Immature natural killer cell (primary cell): ENCODE measurements at places on chromosomes 7 and 10. TPM values are rescaled to one million over a fixed set of nuclear protein-coding genes. Genes with fewer than 3 reads are reported as not detected.

GRCh38 chr7:34575006-34575405, 83.0 kb upstream of the NPSR1 start:
- H3K27ac ChIP-seq: no peak overlapping the region
- no peak overlapping the region for H3K4me3 ChIP-seq
- peaks cover 2% of the 10 kb centered on the region for H3K27me3 ChIP-seq
- no peak for DNase-seq
- H3K4me1 ChIP-seq: no peaks in the 10 kb centered on the region
- no peaks in the 10 kb centered on the region for H3K36me3 ChIP-seq

CARD11 gene
- 76.5 TPM for polyA plus RNA-seq

- no peaks in the 10 kb centered on the region for H3K4me1 ChIP-seq
- H3K4me3 ChIP-seq: no peak overlapping the region
- H3K27ac ChIP-seq: no peak overlapping the region
- DNase-seq: no peak
- no peaks in the 10 kb centered on the region for H3K27me3 ChIP-seq
These were observed 11.2 kb upstream of the THSD7A start for GRCh38 chr7:11843113-11843765.

LRIT1 gene
- polyA plus RNA-seq: not detected

UCN3 gene
- polyA plus RNA-seq: not detected

ARMC3 gene
- polyA plus RNA-seq: not detected

DNA sequence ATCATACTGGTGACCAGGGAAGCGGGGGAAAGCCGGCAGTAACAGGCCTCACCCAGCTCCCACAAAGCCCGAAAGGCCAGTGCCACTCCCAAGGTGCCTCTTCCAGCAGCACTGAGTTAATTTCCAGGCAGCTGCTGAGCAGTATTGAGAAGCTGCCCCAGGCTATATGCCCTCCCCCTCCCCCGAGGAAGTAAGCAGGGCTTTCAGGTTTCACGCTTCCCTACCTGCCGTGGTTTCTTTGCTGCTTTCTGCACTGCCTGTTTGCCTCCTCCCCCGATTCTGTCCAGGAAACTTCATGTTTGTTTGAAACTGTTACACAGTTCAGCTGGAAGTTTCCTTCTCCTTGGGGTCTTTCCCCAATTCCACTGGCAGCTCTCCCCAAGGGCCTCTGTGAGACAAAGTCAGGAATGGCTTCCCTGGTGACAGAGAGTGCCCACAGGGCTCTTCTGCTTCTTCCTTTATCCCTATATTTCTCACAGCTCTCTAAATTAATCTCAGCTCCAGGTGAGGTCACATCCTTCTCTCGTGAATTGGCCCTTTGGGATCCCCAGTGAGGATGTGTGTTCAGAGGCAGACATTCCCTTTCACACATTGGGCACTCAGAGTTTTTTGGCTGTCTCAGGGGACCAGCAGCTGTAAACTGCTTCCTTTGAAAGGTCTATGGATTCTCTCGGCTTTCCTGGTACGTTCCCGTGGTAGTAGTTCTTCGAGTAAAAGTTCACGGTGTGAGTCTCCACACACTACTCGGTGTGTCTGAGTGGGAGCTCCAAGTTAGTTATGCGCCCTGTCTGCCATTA, 19.4 kb downstream of the C1GALT1 start:
- peak overlapping the region; percentile 87 for H3K27ac ChIP-seq
- peaks cover 1% of the 10 kb centered on the region for H3K36me3 ChIP-seq
- H3K4me1 ChIP-seq: peaks cover 79% of the 10 kb centered on the region
- H3K4me3 ChIP-seq: peak overlapping the region; percentile 73
- H3K27me3 ChIP-seq: no peaks in the 10 kb centered on the region
- no peak for DNase-seq

DNA sequence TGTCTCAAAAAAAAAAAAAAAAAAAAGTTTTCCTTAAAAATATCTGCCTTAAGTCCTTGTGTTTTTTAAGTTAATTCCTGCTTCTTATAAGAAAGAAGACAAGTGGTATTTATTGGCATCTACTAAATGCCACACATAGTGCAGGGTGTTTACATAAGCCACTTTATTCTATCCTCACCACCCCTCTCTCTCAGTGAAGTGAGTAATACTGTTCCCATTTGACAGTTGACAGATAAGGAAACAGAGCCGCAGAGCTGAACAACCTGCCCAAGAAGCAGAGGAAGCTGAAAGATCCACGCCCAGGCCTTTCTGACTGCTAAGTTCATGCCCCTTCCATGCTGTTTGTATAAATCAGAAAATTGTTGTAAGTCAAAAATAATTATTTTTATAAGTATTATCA, 54.1 kb downstream of the ABLIM1 start:
- DNase-seq: no peak
- H3K27me3 ChIP-seq: peaks cover 4% of the 10 kb centered on the region
- H3K36me3 ChIP-seq: no peaks in the 10 kb centered on the region
- H3K4me1 ChIP-seq: no peaks in the 10 kb centered on the region

- H3K27me3 ChIP-seq: peaks cover 2% of the 10 kb centered on the region
- H3K36me3 ChIP-seq: peaks cover 14% of the 10 kb centered on the region
- H3K4me3 ChIP-seq: no peak overlapping the region
- no peak for DNase-seq
- H3K4me1 ChIP-seq: peaks cover 18% of the 10 kb centered on the region
- no peak overlapping the region for H3K27ac ChIP-seq
These were observed 4.1 kb downstream of the ANKRD16 start for GRCh38 chr10:5885619-5886018.

DNA sequence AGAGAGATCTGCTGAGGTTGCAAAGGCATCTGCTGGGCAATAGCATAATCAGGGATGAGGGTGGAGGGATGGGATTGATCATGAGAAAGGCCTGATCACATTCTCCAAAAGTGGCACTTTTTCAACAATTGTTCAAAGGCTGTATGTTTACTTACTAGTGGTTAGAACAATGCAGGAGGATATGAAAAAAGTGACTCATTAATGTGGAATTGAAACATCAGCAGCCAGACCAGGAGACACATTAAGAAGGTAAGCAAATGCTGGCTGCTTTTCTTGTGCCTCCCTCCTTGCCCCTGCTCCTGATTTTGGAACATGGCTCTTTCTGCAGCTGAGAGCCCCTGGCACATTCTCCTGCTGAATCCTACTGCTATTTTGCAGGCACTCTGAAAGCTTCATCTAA, 63.5 kb downstream of the FAM204A start:
- H3K27me3 ChIP-seq: peaks cover 3% of the 10 kb centered on the region
- H3K36me3 ChIP-seq: no peaks in the 10 kb centered on the region
- H3K27ac ChIP-seq: no peak overlapping the region
- no peaks in the 10 kb centered on the region for H3K4me1 ChIP-seq

- no peak overlapping the region for H3K27ac ChIP-seq
- H3K4me3 ChIP-seq: no peak overlapping the region
- no peaks in the 10 kb centered on the region for H3K36me3 ChIP-seq
- no peak for DNase-seq
These were observed 195.7 kb upstream of the GPR26 start for GRCh38 chr10:123470336-123470921.

DNA sequence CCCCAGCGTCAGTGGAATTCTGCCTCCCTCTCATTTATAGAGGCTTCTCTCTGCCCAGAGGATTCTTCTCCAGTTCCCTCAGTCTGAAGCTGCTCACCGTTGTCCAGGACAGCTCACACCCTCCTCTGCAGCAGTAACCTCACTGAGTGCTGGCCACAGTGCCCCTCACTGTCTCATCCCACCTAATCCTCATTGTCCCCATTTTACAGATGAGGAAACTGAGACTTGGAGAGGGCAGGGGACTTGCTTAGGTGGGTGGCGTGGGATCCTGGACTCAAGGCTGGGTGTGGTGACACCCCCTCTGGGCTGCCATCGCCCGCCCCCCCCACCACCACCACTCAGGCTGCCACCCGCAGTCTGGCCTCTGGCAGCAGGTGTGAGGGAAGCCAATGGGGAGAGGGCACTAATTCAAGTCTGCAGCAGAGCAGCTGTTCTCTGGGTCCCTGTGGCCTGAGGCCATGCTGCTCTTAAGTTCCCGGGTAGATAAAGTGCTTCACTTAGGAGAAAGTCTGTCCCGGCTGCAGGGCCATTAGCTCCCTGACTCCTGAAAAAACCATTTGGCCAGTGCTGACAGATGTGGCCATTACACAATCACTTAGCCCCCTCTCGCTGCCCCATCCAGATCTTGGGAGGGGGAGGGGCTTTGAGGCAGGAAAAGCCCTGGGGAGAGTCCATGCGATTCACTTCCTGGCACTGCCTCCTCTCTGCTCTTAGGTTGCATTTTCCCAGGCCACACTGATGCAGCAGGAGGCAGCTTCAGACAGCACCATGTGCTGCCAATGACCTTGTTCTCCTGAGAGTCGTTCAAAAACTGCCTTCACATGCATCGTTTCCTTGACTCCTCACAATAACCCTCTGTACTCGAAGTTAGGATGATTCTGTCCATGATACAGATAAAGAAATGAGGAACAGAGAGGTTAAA, 36.3 kb downstream of the DRGX start:
- no peak for DNase-seq
- H3K27ac ChIP-seq: no peak overlapping the region
- H3K27me3 ChIP-seq: peaks cover 5% of the 10 kb centered on the region
- peaks cover 4% of the 10 kb centered on the region for H3K36me3 ChIP-seq
- H3K4me3 ChIP-seq: no peak overlapping the region
- no peaks in the 10 kb centered on the region for H3K4me1 ChIP-seq

CYP2W1 gene
- polyA plus RNA-seq: not detected

- no peak overlapping the region for H3K27ac ChIP-seq
- no peaks in the 10 kb centered on the region for H3K4me1 ChIP-seq
- no peak overlapping the region for H3K4me3 ChIP-seq
- DNase-seq: no peak
- peaks cover 2% of the 10 kb centered on the region for H3K27me3 ChIP-seq
- H3K36me3 ChIP-seq: no peaks in the 10 kb centered on the region
These were observed 137.3 kb downstream of the TCF7L2 start for GRCh38 chr10:113087165-113088029.

GRCh38 chr10:73979809-73980433, 18.0 kb upstream of the VCL start:
- peaks cover 46% of the 10 kb centered on the region for H3K4me1 ChIP-seq
- DNase-seq: no peak
- H3K36me3 ChIP-seq: peaks cover 4% of the 10 kb centered on the region
- no peak overlapping the region for H3K4me3 ChIP-seq
- no peak overlapping the region for H3K27ac ChIP-seq

GRCh38 chr10:128096486-128097199, 29.6 kb downstream of the MKI67 start:
- H3K4me3 ChIP-seq: peak overlapping the region; percentile 92
- H3K27me3 ChIP-seq: peaks cover 4% of the 10 kb centered on the region
- peaks cover 3% of the 10 kb centered on the region for H3K36me3 ChIP-seq
- peaks cover 54% of the 10 kb centered on the region for H3K4me1 ChIP-seq
- DNase-seq: no peak

- H3K36me3 ChIP-seq: peaks cover 6% of the 10 kb centered on the region
- H3K4me3 ChIP-seq: peak within 1 kb of the TSS; percentile 98
- peaks cover 6% of the 10 kb centered on the region for H3K27me3 ChIP-seq
- DNase-seq: peak; percentile 49
- H3K4me1 ChIP-seq: peaks cover 35% of the 10 kb centered on the region
These were observed at the start of gene SEM1 for GRCh38 chr7:96709381-96710228. Gene SEM1, minus strand, starts transcription at chr7:96709846. Its CDS starts 83 bp downstream, at chr7:96709763.

DNA sequence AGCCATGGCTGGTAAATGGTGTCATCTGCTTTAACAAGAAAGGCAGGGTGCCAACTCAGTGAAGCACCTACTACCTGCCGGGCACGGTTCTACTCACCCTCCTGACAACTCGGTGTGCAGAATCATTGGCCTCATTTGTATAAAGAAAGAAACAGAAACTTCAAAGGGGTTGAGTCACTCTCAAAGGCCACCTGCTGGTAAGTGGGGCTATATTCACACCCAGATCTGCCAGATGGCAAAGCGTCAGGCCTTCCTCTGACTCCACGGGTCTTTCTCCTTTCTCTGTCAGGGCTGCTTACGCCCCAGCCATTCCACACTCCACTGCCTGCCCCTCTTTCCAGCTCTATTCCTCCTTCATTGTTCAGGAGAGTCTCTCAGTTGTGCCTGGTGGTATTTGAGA, 309.2 kb downstream of the GFRA1 start:
- no peaks in the 10 kb centered on the region for H3K4me1 ChIP-seq
- H3K36me3 ChIP-seq: no peaks in the 10 kb centered on the region
- H3K27ac ChIP-seq: no peak overlapping the region

PTF1A gene
- not detected for polyA plus RNA-seq

SYT15 gene
- polyA plus RNA-seq: 0.07 TPM

GRCh38 chr10:29252811-29253689, 35.8 kb upstream of the LYZL1 start:
- H3K36me3 ChIP-seq: no peaks in the 10 kb centered on the region
- peaks cover 3% of the 10 kb centered on the region for H3K27me3 ChIP-seq
- H3K4me3 ChIP-seq: no peak overlapping the region
- H3K27ac ChIP-seq: no peak overlapping the region
- no peaks in the 10 kb centered on the region for H3K4me1 ChIP-seq

TFPI2 gene
- not detected for polyA plus RNA-seq

GRCh38 chr10:112346774-112347173, 27.1 kb upstream of the ACSL5 start:
- no peak overlapping the region for H3K27ac ChIP-seq
- H3K4me3 ChIP-seq: no peak overlapping the region
- no peaks in the 10 kb centered on the region for H3K36me3 ChIP-seq

MRC1 gene
- polyA plus RNA-seq: not detected

- H3K27me3 ChIP-seq: peaks cover 15% of the 10 kb centered on the region
- H3K27ac ChIP-seq: no peak overlapping the region
- H3K36me3 ChIP-seq: no peaks in the 10 kb centered on the region
- H3K4me1 ChIP-seq: no peaks in the 10 kb centered on the region
These were observed 10.3 kb downstream of the GRIFIN start for GRCh38 chr7:2465928-2466327.

DNA sequence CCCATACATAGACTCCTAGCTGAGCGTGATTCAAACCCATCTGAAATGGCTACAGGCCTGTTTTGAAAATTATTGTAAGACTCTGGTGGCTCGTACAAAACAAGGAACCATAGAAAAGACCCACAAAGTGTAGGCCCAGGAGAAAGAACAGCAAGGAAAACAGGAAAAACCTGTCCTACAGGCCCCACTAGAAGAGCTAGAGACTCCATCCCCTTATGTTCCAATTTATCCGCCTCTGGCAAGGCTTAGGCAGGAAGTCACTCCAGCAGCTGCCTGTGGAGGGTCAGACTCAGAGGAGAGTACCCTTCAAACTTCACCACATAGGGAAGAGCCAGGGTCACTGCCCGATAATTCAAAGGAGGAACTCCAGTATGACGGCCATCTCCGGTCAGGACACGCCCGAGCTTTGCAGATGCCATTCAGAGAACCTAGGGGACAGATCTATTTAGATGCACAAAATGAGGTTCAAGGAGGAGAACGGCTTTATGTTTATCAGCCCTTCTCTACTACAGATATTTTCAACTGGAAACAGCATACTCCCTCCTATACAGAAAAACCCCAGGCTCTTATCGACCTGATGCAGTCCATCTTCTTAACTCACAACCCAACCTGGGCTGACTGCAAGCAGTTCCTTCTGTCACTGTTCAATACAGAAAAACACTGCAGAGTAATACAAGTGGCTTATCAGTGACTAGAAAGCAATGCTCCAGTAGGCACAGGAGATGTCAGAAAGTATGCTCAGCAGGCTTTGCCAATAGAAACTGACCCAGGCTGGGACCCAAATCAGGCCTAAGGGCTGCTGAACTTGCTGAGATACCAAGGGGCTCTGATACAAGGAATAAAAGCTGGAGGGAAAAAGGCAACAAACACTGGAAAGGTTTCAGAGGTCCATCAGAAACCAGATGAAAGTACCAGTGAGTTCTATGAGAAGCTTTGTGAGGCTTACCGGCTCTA, 8.6 kb upstream of the ZNF33B start:
- no peak for DNase-seq
- no peak overlapping the region for H3K27ac ChIP-seq

GRCh38 chr7:92987095-92987494, 130.7 kb downstream of the SAMD9 start:
- H3K36me3 ChIP-seq: no peaks in the 10 kb centered on the region
- no peak overlapping the region for H3K27ac ChIP-seq
- no peaks in the 10 kb centered on the region for H3K4me1 ChIP-seq
- H3K4me3 ChIP-seq: no peak overlapping the region
- peaks cover 5% of the 10 kb centered on the region for H3K27me3 ChIP-seq

CYP2C18 gene
- polyA plus RNA-seq: not detected
